Activated CD4-positive, alpha-beta T cell treated with anti-CD3 and anti-CD28 coated beads, Interleukin-2, amount 50 U/mL, for 48 hours (primary cell): ENCODE measurements at places on chromosomes 3 and 15.

GRCh38 chr15:76151599-76151974 lies 91.8 kb downstream of the TMEM266 start:
- no peak for DNase-seq

DNA sequence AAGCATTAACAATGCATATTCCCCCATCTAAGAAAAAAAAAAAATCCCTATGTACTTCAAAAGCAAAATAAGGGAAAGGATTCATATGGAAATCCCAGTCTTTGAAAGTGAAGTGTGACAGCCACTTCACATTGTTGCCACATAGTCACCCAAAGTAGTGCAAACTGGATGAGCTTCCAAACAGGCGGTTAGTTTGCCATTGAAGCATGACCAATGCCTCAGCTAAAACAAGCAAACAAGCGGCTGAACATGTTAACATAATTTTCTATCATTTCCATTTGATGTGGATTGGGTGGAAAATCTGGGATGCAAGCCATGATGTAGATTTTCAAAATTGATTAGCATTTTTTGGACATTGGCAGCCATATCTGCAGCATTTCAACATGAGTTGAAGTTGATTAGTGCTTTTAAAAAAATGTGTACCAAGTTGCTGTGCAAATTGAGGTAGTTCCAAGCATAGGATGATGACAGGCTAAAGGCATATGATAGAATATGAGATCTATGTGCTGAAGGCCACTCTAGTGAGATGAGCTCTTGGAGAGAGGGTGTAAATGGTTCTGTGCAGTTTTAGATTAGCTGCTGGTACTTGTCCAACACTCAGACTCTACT lies 405.2 kb downstream of the NR2F2 start:
- DNase-seq, result no peak

DNA sequence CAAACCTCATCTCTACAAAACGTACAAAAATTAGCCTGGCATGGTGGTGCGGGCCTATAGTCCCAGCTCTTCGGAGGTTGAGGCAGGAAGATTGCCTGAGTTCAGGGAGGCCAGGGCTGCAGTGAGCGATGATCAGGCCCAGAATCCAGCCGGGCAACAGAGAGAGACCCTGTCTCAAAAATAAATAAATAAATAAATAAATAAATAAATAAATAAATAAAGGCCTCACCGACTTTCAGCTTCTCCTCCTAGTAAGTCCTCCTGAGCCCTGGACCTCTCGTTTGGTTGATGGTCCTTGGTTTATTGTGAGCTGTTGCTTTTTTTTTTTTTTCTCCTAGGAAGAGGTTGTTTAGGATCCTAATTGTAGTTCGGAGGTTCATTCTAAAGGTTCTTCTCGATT lies 25.1 kb downstream of the WDR73 start:
- no peak for DNase-seq

DNA sequence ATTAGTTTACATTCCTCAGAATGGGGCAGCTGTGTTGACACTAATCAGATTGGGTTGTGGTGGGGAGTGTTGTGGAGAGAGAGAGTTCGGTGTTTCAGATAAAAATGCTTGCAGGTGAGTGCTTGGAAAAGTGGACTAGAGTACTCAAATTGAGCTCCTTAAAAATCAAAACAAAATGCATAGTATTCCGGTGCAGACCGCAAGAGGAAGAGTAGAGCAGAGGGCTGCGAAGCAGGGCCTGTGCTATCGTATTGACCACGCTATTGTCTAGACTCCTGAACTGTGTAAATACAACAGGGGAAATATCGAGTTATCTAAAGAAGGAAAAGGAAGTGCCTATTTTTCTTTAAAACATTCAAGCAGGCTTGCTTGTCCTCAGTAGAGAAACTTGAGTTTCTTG lies 159.5 kb downstream of the TP63 start:
- DNase-seq, result no peak

DNA sequence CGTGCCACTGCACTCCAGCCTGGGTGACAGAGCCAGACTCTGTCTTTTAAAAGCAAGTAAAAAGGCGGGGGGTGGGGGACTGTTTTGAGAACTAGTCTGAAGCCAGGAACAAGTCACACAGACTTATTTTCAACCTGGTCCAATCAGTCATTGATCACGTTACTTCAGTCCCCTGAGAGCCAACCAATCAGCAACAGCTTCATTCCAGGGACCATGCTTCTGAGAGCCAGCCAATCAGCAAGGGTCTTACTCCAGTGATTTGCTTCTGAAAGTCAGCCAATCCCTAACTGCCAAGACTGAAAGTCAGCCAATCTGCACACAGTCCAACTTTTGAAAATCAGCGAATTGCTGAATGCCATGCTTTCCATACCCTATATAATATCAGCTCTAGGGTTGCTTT lies 48.6 kb upstream of the C15orf39 start:
- no peak for DNase-seq
